CD4-positive, alpha-beta T cell treated with Interleukin-4 for 4 hours (primary cell): ENCODE measurements at places on chromosomes 12 and 14.

DNA sequence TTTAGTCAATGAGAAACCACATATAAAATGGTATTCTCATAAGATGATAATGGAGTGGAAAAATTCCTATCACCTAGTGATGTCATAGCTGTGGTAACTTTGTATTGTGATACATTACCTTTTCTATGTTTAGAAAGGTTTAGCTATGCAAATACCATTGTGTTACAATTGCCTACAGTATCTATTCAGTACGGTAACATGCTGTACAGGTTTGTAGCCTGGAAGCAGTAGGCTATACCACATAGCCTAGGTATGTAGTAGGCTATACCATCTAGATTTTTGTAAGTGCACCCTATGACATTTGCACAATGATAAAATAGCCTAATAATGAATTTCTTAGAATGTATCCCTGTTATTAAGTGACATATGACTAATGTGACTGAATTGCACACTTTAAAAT, 50.5 kb upstream of the CCDC196 start:
- DNase-seq, result no peak

GRCh38 chr12:3863756-3864155, 9.4 kb downstream of the PARP11 start:
- DNase-seq, result no peak

- no peak for DNase-seq
These were observed 15.2 kb downstream of the FBXO33 start for GRCh38 chr14:39417014-39417413.

DNA sequence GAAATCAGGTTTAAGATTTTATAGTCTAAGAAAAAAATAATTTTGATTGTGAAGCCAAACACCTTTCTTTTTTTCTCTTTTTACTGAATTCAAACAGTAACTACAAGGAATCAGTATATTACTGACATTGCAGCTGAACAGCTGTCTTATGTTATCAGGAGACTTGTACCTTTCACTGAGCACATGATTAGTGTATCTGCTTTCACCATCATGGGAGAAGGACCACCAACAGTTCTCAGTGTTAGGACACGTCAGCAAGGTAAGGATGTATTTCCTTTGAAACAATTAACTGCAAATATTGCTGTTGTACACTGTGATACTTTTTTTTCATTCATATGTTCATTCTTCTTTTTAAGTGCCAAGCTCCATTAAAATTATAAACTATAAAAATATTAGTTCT, 50.8 kb downstream of the PTPRQ start:
- no peak for DNase-seq

- DNase-seq, result no peak
These were observed 38.0 kb upstream of the BCL7A start for GRCh38 chr12:121983536-121984210.

DNA sequence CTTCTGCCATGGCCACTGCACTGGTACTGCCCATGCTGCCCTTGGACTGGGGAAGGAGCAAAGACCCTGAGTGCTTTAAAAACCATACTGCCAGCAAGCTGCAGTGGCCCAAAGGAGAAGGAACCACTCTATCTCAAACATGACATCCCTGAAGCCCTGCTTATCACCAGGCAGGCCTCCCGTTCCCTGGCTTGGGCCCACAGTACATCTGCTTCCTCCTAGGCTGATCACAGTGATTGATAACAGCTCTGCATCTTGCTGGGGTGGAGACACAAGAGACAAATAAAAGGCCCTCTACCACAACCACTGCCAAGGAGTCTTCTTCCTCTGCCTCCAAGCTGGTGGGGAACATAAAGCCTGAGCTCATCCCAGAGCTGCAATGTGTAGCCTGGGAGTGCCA, 567.5 kb downstream of the TRHDE start:
- no peak for DNase-seq

DNA sequence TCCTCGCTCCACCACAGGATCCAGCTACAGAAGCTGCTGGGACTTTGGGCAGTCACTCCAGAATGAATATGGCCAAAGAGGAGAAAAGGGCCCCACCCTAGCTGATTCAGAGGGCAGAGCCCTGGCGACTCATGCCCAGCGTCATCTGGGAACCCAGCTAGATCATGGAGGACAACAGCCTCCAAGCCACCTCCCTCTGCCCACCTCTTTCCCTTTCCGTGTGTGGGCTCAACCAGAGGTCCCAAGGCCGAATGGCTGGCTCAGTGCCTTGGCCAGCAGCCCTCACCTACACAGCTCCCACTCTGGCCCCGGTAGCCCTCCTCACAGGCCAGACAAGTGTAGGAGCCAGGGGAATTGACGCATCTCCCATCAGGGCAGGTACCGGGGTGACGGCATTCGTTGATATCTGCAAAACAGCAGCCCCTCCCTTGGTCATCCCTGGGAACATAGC, 17.4 kb downstream of the ISCA2 start:
- DNase-seq, result no peak

DNA sequence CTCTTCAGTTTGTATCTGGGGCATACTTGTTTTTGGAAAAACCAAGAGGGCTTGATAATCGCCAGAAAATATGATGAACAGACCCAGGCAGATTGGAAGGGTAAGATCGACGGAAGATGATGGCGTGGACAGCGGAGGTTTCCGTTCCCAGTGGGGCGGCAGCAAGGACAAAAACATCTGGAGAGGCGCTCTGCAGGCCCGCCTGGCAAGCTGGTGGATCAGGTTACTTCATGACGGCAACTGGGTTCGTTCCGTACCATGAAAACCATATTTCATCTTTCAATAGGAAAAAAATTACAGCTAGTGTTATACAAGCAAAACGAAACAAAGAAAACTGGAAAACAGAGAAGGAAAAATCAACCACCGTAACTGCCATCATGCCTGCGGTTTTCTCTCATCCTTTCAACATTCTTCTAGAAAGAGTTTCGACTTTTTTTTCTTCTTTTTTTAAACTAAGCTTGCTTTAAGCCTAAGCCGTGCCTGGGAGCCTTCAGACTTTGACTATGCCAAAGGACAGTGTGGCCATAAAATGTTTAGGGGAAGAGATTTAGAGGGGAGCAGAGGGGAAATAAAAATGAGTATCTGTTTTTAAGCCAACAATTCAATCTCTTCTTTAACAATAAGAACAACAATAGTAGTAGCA, 210.5 kb downstream of the FOXN3 start:
- DNase-seq, result no peak

DNA sequence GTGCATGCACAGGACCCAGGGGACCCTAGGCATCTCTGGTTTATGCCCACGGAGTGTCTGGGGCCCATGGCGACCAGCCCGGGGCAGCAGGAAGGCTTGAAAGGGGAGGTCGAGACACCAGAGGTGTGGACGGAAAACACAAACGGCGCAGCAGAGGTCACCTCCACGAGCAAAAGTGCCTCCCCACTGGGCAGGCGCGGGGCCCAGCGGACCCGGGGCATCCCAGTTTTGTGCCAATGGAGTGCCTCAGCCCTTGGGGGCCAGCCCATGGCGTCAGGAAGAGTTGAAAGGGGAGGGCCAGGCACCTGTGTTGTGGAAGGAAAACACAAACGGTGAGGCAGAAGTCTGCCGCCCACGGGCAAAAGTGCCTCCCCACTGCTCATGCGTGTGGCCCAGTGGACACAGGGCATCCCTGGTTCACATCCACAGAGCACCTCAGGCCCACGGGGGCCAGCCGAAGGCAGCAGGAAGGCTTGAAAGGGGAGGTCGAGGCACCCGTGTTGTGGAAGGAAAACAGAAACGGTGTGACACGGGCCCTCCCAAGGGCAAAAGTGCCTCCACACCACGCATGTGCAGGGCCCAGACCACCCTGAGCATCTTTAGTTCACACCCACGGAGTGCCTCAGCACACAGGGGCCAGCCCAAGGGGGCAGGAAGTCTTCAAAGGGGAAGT, 378.8 kb downstream of the ALG10 start:
- no peak for DNase-seq

DNA sequence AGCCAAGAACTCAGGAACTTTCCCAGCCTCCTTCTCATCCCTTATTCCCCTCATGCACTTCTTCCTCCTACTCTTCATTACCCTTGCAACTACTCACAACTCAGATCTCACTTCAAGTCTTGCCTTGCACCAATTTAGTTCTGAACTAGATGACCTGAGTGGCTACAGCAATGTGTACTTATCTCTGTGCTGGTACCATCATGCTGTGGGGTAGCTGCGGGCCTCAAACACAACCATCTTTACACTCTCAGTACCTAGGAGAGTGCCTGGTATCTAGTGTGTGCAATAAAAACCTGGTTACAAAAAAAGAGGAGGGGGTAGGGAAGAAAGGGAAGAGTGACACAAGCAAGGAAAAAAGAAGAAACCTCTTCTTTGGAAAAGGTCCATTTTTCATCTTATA, 219.0 kb downstream of the SPTSSA start:
- no peak for DNase-seq

GRCh38 chr12:28192125-28192524, 1.9 kb downstream of the CCDC91 start:
- DNase-seq, result no peak

GRCh38 chr12:124174451-124175348, 120.2 kb upstream of the RFLNA start:
- DNase-seq, result no peak

GRCh38 chr12:14213542-14213941, 151.9 kb upstream of the ATF7IP start:
- DNase-seq, result no peak

GRCh38 chr12:104928036-104928745, 29.9 kb downstream of the SLC41A2 start:
- no peak for DNase-seq

GRCh38 chr12:49557187-49557916, 10.6 kb downstream of the MCRS1 start:
- no peak for DNase-seq

DNA sequence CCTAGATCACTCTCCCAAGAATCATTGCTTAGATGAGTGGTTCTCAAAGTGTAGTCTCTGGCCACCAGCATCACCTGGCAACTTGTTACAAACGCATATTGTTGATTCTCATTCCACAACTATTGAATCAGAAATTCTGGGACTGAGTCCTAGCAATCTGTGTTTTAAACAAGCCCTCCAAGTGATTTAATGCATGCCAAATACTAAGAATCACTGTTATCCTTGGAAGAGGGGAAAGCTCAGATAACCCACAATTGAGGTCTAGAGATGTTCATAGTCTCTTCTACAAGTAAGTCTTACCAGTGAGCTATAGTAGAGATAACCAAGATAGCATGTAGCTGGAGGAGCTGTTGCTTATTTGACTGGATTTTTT, 666.6 kb downstream of the DIO2 start:
- DNase-seq, result no peak

- no peak for DNase-seq
These were observed 141.6 kb downstream of the KICS2 start for GRCh38 chr12:64080319-64081007.

DNA sequence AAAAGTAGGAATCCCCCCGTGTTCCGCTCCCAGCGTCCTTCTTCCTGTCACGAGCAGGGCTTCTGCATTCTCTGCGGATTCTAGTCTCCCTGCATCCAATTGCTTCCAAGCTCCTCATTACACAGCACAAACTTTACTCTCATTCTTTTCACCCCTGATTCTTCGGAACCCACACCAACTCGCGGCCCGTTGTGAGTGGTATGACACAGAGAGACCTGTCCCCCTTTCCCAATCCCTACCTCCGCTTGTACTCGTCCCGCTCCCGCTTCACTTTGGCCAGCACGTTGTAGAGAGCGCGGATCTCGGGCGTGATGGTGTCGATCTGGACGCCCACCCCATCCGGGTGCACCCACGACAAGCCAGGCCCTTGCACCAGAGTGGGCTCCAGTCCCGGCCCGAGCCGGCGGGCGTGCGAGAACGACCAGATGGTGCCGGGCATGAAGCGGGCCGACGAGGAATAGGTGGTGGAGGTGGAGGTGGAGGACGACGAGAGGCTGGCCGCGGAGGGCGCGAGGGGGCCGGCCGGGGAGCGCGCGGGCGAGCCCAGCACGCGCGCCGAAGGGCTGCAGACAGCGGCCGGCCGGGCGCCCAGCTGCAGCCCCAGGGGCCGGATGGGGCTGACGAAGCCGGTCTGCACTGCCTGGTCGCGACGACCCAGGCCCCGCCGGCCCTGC, 687 bp downstream of the IFFO1 start:
- DNase-seq, result no peak

- no peak for DNase-seq
These were observed 179.7 kb downstream of the RAD51B start for GRCh38 chr14:67999290-67999689.

GRCh38 chr12:6896846-6897435, 7.7 kb upstream of the LRRC23 start:
- DNase-seq, result no peak

GRCh38 chr12:97797473-97797872, 334.9 kb downstream of the RMST start:
- no peak for DNase-seq

- DNase-seq, result peak; percentile 41
These were observed 4.4 kb downstream of the BLTP3B start for GRCh38 chr12:100138048-100138802.

DNA sequence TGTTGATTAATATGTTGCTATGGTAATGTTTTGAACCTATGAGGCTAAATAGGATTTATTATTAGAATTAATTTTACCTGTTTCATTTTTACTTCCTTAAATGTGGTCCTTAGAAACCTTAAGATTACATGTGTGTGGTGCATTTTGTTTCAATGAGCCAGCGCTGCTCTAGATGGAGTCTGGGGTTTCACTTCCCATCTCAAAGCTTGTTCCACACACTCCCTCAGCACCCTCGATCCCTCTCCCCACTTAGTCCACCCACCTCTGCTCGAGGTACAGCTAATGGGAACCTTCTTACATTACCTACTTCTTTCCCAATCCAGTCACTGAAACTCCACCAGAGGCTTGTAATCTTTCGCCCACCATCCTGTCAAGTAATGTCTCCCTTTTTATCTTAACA, 205.2 kb downstream of the PAX9 start:
- no peak for DNase-seq

DNA sequence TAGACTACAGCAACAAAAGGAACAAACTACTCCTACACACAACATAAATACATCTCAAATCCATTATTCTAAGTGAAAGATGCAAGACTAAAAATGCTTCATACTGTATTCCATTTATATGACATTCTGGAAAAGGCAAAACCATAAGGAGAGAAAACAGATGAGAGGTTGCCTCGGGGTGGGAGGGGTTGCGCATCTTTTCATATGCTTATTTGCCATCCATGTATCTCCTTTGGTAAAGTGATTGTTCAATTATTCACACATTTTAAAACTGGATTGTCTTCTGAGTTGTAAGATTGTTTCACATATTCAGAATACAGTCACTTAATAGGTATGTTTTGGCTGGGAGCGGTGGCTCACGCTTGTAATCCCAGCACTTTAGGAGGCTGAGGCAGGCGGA, 5.1 kb upstream of the TMEM263 start:
- no peak for DNase-seq

DNA sequence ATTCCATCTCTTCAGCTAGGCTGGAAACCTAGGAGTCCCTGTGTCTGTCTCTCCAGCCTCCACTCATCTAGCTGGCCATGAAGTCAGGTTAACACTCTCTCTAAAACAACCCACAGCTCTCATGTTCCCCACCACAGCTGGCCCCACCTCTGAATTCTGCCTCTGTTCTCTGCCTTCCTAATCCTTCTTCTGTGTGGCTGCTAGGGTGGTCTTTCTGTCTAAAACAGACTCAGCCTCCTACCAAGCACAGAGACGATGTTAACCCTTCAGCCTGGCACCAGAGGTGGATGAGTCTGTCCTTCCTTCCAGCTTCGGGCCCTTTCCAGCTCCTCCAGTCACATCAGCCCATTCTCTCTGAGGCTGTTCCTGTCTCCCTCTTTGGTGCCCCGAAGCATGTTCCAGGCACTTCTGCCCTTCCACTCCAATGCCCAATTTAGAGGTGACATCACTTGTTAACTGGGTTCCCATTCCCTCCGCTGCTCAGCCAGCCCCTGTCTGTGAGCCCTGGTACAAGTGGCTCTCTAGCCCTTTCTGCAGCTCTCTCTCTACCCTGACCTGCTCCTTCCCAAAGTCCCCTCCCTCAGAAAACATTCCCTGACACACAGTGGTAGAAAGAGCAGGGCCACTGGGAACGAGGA, 9.1 kb downstream of the FIGNL2 start:
- no peak for DNase-seq
